ENCODE measurements at places on chromosomes 2 and 18.

- DNase-seq: no peak
Measured at GRCh38 chr2:192394605-192395004, 199.9 kb upstream of the TMEFF2 start.

DNA sequence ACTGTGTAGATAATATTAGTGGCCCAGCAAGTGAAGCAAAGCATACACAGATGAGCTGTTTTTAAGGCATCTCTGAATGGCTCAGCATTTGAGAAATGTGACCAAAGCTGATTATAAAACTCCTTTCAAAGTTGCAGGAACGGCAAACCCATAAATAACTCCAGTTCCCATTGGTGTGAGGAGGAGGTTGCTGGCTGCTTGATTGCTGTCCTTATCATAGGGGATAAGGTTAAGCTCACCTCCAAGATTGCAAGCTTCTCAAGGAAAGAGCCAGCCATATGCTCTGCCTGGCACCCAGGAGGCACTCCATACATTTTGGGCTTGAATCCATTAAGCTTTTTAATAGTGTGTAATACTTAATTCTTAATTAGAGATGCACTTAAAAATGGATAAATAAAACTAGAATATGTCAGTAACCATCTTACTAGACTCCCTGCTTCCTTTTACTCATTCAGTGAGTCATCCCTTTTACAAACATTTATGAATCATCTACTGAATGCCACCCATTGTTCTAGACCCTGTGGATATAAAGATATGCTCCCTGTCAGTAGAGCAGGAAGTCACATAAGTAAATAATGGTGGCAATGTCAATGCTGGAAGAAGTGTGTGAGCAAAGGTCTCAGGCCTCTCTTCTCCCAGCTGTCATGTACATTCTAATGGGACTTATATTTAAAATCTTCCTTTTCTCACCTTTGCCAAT, 99.3 kb downstream of the SPATS2L start:
- DNase-seq: peak; percentile 5

- no peak for DNase-seq
Measured at GRCh38 chr18:61209801-61210200, 123.4 kb upstream of the CDH20 start.

DNA sequence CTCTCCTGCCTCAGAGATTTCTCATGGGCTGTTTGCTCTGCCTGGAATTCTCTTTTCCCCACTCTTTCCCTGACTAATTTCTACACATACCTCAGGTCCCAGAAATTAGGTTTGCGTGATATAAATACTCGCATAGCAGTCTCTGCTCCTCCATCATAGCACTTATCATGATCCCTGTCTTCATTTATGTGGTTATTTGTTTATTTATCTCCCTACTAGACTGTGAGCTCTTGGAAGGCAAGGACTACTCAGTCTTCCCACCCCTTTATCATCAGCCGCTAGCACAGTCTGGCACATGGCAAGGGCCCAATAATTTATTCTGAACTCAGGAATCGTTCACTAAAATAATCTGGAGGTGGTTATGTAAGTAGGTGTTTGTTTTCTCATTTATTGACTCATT, 79.3 kb downstream of the ADCYAP1 start:
- DNase-seq: no peak

- no peak for DNase-seq
Measured at GRCh38 chr2:151945186-151945585, 117.0 kb upstream of the ARL5A start.

DNA sequence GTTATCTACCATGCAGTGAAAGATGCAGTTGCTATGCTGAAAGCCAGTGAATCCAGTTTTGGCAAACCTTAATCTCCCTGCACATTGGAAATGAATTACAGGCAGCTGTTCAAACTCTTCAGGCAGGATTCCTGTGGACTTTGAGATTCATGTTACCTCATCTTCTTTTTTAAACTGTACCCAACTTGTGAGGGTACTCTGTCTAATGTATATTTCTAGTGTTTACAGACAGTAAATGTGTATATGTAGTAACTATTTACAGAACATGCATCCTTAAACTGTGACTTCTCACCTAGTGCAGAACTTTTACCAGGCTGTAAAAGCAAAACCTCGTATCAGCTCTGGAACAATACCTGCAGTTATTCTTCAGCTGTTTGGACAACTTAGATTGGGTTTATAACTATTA, 50.9 kb downstream of the KDM3A start:
- DNase-seq: no peak

- peak; percentile 86 for DNase-seq
Measured at GRCh38 chr2:136327162-136327852, 209.4 kb upstream of the CXCR4 start.

DNA sequence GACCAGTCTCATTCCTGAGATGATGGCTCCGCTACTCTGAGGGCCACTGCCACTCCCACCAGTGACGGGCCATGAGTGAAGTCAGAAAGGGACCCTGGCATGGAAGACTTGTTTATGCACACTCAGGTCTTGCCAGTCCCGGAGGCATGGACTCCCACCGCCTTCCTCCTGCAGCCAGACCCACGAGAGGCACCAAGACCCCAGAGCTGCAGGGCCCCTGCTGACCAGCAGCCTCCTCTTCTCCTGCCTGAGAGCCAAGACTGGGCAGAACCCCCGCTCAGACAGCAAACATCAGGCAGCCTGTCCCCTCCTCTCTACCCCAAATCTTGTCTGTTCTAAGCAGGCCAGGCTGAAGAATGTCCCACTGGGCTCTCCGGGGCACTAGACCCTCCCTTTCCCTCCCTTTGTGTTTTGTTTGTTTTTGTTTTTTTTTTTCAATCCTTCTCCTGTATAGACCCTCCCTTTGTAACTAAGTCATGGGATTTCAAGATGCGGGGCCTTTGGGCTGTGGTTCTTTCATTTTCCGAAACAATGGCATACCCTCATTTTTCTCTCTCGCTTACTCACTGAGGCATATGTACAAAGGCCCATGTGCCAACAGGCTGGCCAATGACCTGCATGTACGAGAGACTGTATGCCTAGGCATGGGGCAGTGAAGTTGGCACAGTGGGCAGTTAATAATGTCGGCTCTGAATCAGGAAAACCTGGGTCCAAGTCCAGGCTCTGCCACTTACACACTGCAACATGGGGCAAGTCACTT, 24.3 kb upstream of the MAPRE3 start:
- DNase-seq: no peak

- no peak for DNase-seq
Measured at GRCh38 chr2:170848587-170848986, 31.9 kb downstream of the GAD1 start.

DNA sequence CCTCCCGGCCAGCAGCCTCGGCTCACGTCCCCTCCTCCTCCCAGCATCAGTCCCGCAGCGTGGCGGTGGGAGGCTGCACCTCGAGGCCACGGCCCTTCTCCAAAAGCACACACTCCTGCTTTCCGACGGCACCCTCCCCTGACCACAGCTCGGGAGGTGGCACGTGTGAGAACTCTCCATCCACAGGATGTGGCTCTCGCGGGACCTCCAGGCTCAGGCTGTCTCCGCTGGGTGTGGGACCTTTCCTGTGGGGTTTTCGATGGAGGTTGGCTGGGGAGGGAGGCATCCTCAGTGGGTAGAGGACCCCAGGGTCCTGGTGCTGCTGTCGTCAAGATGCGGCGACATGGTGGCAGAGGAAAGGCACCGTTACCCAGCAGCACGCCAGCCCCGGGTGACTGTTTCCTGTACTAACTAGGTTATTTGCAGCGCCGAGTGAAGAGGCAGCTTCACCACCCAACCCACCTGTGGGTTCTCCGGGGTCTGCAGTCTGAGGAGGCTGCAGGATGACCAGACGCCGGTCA, 42.8 kb upstream of the KCNG2 start:
- no peak for DNase-seq

- DNase-seq: no peak
Measured at GRCh38 chr2:72968286-72968685, 51.0 kb downstream of the EMX1 start.

GRCh38 chr2:26914659-26915310, 55.7 kb upstream of the MAPRE3 start:
- DNase-seq: no peak

DNA sequence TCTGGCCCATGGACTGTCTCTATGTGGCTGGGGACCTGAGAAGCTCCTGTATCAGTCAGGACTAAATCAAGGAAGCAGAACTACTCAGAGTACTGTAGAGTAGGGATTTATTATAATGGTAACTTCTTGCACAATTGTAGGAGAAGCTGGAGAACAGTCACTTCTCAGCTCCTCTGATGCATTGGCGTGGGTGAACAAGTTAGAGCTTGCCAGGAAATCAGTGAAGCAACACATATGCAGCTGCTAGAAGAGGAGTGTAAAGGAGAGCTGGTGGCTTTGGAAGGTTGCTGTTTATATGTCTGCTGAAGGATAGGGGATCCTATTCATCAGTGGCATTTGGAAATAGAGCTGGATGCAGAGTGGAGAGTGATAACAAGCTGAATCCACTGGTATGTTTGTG, 215.5 kb upstream of the CWC22 start:
- no peak for DNase-seq

DNA sequence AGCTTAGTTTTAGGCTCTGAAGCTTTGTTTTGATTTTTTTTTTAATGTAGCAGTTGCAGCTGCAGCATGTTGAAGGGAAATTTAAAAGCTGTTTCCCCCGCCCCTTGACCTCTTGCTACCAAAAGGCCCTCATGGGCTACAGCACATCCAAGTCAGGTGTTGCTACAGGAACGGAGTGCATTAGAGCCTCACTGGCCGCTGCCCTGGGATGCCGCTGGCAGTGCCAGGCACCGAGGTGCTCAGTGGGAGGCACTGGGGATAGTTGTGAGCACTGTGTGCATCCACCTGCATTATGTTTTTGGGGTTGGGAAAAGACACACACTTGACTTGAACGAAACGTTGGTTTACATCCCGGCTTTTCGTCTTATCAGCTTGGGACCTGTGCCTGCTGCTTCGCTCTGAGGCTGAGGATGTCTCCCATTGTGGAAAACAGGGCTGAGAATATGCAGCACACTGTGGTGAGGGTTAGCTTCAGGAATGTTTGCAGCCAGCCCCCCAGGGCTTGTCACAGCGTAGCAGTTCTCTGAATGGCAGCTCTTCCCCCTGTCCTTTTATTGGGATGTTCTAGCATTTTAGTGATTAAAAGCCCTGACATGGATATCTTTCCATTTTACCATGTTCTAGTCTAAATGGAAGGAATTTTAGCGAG, 24.1 kb downstream of the DCDC2C start:
- DNase-seq: no peak
